ENCODE measurements at places on chromosomes 12 and 14.

DNA sequence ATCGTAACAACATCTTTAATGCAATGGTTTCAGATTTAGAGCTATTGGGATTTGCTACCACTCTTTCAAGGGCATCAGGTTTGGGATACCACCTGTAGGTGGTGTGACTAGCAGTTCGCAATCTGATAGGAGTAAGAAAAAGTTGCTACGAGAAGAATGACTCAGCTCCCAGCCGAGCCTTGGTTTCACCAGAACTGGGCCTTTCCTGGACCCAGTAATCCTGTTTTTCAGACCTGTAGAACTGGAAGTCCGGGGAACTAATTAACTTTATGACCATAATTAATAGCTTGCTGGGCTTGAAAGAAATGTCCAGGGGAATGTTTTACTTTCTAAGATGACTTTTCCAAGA lies 770 bp downstream of the ABHD4 start:
- no peak for DNase-seq

DNA sequence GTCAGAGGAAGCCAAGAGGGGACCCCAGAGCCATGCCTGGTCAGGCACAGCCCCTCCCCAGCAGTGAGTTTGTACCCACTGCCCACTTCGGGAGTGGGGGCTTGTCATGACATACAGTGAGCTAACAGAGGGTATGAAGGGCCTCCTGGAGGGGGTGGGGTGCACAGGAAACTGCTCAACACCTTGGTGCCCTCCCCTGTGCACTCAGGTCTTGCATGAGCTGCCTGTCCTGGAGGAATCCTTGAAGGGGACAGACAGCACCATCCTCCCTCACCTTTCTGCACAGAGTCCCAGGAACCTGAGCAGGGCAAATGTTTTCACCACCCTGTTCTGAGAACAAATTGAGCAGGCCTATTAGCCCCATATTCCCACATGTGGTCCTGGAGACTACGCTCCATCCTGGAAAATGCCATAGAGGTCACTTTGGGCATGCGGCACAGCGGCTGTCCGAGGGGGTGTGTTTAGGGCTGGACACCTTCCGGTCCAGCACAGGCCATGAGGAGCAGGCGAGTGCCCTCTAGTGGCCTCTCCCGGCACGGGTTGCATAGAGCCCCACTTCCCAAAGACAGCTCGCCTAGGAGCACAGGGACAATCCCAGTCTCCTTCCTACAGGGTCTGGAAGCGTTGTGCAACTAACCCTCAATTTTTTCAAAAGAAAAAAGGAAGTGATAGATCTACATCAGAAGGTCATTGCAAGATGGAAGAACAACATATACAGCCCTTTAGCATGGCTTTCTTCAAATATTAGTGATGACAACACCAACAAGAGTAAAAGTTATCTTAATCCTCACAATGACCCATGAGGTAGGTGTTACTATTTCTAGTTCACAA lies 31.9 kb upstream of the ZFP36L1 start:
- no peak for DNase-seq

DNA sequence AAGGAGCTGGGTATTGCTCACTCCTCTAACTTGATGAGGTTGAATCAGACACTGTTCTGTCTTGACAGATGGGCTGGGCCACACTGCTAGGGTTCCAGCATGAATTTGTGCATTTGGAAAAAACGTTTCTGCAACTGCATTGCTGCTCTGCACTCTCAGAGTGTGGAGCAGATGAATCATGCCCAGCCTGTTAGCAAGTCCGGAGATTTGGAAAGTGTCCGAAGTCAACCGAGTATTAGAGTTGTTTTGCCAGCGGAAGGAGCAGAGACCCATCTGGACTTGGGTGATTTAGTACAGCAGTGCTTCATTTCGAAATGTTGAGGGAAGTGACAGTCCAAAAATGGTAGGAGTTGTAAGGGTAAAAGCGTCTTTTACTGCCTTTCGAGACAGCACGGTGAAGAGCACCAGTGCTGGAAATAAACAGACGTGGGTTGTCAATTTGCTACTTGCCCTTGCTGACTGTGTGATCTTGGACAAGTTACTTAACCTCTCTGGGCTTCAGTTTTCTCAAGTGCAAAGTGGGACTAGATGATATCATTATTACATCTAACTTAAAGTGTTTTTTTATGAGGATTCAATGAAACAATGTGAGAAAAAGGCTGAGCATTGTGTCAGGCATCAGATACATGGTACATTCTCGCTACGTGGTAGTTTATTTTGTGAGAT lies 139.5 kb downstream of the CHST11 start:
- DNase-seq: no peak

DNA sequence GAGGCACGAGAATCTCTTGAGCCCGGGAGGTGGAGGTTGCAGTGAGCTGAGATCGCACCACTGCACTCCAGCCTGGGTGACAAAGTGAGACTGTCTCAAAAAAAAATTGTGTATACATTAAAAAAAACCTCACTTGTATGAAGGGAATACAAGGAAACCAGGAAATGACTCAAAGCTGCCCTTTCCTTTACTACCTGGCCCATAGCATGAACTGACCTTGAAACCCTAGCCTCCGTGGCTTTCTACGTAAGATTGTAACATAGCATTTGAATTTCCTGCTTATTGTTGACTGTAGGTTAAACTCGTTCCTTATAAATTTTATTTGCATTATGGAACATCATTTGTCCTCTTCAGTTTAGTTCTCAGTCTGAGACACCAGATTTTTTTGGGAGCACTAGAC lies 9.1 kb upstream of the DDX47 start:
- no peak for DNase-seq

DNA sequence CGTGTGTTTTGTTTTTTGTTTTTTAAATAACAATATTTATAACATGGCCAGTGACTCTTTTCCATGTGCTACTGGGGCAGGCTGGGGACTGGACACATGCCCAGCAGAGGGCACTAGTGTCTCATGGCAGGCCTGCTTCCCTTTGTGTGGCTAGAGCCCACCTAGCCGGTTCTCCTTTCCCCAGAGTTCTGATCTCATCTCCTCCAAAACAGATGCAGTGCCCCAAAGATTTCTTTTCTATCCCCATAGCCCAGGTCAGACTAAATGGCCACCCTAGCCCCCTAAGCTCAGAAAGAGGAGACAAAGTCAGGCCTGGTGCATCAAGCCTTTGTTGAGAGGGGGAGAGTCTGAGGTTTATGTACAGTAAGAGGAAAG lies 21.2 kb downstream of the PRPF40B start:
- DNase-seq: peak; percentile 74

DNA sequence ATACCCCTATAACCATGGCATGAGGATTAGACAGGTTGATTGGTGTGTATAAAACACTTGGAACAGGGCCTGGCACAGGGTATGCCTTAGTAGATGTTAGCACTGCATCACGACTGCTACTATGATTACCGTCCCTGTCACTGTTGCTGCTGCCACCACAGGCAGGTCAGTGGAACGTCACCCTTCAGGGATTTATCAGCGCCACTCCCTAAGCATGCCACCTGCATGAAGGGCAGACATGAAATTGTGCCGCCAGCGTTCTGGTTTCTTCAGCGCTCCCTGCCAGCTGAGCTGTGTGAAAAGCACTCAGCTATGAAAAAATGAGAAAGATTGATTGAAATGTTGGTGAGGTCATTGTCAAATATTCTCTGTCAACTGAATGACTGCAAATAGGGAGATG lies 477.0 kb downstream of the DPF3 start:
- no peak for DNase-seq

- DNase-seq: no peak
These were observed 40.4 kb downstream of the PSEN1 start for GRCh38 chr14:73176685-73177084.

GRCh38 chr14:64730681-64731080 lies 26.5 kb downstream of the PLEKHG3 start:
- no peak for DNase-seq

GRCh38 chr12:31023271-31023724 lies 50.4 kb upstream of the DDX11 start:
- no peak for DNase-seq

GRCh38 chr12:44677724-44678123 lies 198.4 kb downstream of the NELL2 start:
- DNase-seq: no peak

DNA sequence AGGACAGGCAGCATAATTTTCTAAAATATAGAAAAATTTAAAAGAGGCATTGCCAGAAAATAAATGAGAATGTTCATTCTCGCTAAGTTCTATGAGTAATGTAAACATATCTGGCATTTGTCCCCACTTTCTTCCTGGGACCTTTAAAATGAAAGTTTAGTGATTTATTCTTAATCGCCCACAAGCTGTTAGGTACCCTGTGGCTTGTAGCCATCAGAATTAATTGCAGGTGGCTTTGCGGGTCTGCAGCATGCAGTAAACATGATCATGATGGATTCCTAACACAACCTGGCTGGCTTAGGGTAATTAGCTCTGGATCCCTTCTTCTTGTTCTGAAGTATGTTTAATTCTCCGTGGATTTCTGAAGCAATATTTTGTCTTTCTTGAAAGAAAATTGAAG lies 103.5 kb upstream of the FRMD6 start:
- DNase-seq: no peak
